Stimulated activated CD4-positive, alpha-beta T cell treated with anti-CD3 and anti-CD28 coated beads, Interleukin-2, amount 100 ng/mL, for 24 hours (primary cell): ENCODE measurements at places on chromosomes 1 and 21.

GRCh38 chr1:182054698-182055326, 6.7 kb downstream of the ZNF648 start:
- peak; percentile 58 for DNase-seq

GRCh38 chr1:15391366-15391765, 18.3 kb upstream of the EFHD2 start:
- DNase-seq = no peak

DNA sequence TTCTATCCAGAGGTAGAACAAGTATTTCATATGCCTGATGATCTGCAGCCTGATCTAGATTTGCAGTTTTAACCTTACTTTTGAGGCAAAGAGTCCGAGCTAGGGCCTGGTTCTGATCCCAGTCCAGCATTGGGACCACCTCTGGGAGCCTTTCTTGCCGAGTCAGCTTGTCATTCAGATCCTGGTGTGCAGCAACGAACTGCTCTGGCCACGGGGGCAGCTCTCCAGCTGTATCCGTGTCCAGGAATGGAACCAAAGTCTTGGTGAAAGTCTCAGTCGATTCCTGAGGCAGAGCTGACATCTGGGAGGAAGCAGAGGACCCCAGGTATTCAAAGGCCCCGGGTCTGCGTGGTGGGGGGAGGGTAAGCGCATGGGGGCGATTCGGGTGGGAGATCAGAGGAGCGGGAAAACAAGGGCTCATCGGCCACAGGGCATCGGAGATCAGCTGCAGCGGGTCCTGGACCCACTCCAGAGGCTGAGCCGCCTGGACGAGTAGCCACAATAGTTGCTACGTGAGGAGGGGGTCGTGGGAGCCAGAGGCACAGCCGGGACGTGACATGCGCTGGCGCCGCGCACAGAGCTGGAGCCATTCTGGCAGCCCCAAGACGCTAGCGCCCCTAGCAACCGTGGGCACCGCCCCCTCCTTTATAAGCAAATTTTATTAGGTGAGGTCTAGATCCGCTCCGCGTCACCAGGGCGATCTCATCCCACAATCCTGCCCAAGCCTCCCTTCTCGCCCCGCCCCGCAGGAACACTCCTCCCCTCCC, 32.4 kb upstream of the BSDC1 start:
- DNase-seq = no peak

GRCh38 chr1:234927312-234927970, 201.2 kb downstream of the TOMM20 start:
- no peak for DNase-seq

- DNase-seq = no peak
Measured at GRCh38 chr1:182196897-182197870, 135.7 kb upstream of the ZNF648 start.

DNA sequence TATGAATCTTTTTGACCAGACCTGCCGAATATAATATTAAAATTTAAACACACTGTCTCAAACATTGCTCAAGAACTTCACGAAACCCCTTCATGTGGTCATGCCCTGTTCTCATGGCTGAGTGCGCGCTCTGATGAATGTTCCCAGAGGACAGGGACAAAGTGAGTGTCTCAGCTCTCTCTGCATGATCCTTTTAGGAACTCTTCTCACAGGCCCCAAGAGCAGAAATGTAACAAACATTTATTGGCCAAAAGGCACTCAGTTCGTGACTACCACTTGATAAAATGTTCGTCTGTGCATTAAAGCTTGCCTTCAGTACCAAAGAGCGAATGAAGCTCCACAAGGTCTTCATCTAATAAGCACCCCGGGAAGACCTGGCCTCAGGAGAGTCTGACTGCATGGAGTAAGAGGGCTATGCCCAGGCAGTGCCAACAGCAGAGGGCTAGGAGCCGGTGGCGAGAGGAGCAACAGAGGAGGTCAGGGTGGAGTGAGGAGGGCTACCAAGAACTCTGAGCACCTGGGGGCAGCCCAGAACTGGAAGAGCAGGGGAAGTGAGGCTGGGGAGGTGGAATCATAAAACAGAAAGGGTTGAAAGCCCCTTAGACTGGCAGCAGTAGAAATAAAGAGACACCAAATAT, 171.1 kb downstream of the RHOU start:
- DNase-seq = no peak

- DNase-seq = no peak
Measured at GRCh38 chr1:110786802-110787327, 86.1 kb upstream of the CD53 start.

GRCh38 chr1:200624679-200625335, 4.3 kb upstream of the KIF14 start:
- DNase-seq = no peak

DNA sequence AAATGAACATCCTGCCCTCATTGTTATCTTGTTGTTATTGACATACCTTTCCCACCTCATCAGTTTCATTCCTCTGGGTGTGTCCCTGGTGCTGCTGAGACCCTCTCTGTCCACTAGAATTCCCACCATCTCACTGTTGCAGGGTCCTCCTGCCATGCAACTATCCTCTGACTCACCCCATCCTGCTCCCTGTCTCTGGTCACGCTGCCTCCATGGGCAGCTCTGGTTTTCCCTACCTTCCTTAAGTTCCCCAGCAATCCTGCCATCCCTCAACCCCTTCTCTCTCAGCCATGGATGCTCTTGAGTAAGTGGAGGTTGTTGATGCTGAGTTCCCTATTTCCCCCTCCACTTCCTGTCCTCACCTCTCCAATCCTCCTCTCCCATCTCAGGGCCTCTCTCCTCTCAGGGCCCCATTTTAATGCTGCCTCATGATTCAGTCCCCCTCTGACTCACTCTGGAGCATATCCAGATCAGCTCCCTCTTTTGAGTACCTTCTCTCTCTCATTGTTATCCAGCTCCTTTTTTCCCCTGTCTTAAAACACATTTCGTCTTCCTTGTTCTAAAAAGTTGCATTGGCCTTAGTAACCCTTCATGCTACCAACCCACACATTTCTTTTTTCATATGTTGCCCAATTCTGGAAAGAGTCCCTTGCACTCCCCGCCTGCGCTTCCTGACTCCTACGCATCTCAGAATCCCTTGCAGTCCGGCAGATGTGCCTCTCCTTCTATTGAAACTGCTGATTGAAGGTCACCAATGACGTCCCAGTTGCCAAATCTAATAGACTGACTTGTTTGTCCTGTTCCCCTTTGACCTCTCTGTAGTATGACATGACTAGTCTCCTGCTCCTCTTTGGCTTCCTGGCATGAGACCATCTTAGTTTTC, 92.0 kb downstream of the CNIH3 start:
- DNase-seq = no peak

GRCh38 chr1:7570311-7570710, 200.8 kb upstream of the VAMP3 start:
- DNase-seq = no peak

DNA sequence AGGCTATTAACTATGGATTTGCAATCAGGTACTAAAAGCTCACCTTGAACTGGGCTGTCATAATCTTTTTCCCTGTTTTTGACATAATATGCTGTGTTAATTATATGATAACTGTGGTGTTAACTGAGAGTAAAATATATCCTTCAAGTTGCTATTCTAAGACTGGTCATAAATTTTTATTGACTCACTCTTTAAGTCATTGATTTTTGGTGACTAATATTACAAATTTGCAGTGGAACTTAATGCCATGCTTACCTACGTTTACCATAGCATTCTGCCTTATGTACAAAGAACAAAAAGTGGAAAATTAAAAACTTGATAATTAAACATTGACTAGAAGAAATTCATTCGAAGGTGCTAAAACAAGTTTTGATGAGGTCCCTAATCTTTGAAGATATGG, 872.4 kb downstream of the BRINP3 start:
- no peak for DNase-seq

GRCh38 chr1:53530550-53530949, 71.4 kb downstream of the DMRTB1 start:
- DNase-seq = no peak

DNA sequence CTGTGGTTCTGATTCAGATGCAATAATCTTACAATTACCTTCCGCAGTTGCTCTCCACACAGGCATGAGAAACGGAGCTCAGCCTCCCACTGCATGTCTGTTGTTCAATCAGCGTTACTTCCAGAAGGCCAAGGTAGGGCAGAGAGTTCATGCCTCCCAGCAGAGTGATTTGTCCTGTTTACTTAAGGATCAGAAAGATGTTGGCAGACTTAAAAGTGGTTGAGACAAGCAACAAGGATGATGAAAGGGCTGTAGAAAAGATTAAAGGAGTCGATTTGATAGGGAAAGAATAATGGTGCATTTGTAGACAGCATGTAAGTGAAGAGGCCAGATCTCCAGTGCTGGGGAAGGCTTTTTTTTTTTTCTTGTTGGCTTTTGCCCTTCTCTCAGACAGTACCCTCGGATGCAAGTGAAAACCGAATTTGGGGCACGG, 26.6 kb downstream of the ARMH1 start:
- DNase-seq = no peak

- no peak for DNase-seq
Measured at GRCh38 chr1:213826891-213827290, 160.9 kb upstream of the PROX1 start.

DNA sequence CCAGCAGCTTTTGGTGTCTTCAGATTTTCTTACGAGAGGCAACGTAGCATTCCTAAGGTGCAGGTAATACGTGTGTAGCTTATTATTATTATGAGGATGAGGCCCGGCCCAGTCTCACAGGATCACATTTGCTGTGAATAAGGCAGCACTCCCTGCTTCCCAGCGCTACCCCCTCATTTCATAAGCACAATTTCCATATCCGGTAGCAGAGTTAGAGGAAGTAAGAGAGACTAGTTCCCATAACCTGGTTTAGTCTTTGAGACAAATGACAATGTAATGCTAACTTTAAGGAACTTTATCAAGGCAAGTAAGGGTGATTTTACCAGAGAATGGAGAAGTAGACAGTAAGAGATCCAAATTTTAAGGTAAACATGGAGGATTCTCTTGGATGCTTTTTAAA, 14.6 kb upstream of the LMO4 start:
- DNase-seq = no peak

DNA sequence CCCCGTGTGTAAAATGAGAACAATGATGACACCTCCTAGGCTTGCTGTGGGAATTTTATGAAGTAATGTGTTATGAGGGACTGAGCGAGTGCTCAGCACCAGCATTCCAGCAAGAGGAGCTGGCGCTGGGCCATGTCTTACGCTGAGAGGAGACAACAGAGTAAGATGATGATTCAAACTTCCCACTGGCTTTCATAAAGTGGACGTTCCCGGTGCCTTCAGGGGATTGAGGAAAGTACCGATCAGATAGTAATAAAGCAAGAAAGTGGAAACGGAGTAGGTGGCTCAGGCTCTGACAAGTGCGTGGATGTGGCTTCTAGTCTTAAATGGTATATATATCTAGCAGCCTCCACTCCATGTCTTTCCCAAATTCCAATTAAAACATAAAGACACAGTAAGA, 23.8 kb downstream of the EPHA10 start:
- no peak for DNase-seq

DNA sequence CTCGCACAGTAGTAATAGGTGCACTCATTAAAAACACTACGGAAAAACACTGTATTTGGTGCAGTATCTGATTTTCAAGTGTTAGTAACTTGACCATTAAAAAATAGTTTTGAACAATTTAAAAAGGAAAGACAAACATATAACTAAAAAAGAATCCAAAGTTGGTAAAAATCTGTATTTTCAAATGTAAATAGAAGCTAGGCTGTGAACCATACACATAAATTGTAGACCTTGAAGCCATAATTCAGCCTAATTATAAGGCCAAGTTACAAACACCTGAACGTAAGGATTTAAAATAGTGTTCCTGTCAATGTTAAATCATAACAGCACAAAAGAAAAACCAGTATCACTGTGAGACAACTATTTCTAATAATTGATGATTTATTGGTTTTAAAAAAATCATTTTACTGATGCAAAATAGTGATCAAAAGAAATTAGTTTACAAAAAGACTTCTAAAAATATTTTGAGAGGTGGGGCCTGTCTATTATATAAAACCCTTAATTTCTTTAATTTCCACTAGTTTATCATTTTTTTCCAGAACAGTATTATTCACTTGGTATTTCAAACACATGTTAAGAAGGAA, 4.5 kb downstream of the IRF2BP2 start:
- DNase-seq = no peak

GRCh38 chr1:54607821-54608565, 15.3 kb downstream of the FAM151A start:
- no peak for DNase-seq

- DNase-seq = no peak
Measured at GRCh38 chr1:232441036-232441411, 188.9 kb downstream of the SIPA1L2 start.

GRCh38 chr1:101284021-101284420, 47.2 kb downstream of the S1PR1 start:
- peak; percentile 56 for DNase-seq

GRCh38 chr1:26959722-26960624, at the start of gene KDF1:
TSS of gene KDF1 (minus strand) at chr1:26960468. CDS start at chr1:26952380, 8,088 bp downstream.
- peak; percentile 39 for DNase-seq

GRCh38 chr1:46302641-46303037, 777 bp downstream of the LRRC41 start:
- no peak for DNase-seq

- DNase-seq = no peak
Measured at GRCh38 chr1:54952950-54953718, 27.3 kb upstream of the TMEM61 start.

GRCh38 chr1:112304126-112304525, 91.9 kb upstream of the CTTNBP2NL start:
- DNase-seq = no peak

DNA sequence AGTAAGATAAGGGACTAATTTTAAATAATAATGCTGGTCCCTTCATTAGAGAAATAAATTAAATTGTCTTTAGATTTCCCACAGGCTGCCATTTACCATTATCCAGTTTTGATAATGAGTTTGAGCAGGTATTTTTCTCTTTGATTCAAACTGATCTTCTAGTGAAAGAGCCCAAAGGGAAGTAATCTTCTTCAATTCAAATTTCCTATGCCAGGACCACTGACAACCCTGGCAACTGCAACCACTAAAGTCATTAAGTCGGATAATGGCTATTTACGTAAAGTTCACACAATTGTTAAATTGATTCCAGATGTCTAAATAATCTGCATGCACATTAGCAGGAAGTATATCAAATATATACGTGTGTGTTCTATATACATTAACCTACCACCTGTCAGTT, 399.3 kb downstream of the PTPRC start:
- no peak for DNase-seq

DNA sequence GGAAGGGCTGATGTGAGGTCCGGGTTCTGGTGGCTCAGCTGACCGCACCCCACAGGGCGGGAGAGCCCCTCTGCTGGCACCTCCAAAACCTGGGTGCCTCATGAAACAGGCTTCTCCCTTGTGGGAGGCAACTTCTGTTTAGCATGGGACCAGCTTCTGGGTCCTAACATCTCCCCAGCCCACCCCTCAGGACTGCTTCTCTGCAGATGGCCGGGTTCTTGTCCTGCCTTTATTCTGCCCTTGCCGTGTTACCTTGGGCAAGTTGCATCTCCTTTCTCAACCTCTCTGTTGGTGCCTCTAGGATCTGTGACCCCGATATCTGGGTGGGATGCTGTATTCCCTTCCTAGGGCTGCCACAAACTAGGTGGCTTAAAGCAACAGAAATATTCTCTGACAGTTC, 15.0 kb upstream of the TTC22 start:
- no peak for DNase-seq

- no peak for DNase-seq
Measured at GRCh38 chr1:168372861-168373371, 92.2 kb downstream of the TBX19 start.
